Endothelial cell of umbilical vein (primary cell): ENCODE measurements at places on chromosomes 3 and 15. TPM values are rescaled to one million over a fixed set of nuclear protein-coding genes. Genes with fewer than 3 reads are reported as not detected.

Gene MON1A
- total RNA-seq = 17.0 and 17.5 TPM in 2 replicates

Gene SUMF1
- 26.6 and 31.5 TPM in 2 replicates for total RNA-seq

Gene SMAD3
- 71.7 and 88.2 TPM in 2 replicates for total RNA-seq

Gene NRG4
- total RNA-seq = not detected in 2 replicates

Gene SLC12A1
- total RNA-seq = not detected in 2 replicates

Gene FRMD4B
- 77.7 and 89.7 TPM in 2 replicates for total RNA-seq

Gene CHST2
- 2.5 and 6.5 TPM in 2 replicates for total RNA-seq

Gene CADPS
- total RNA-seq = not detected in 2 replicates
